ENCODE measurements at places on chromosomes 11 and 22.

DNA sequence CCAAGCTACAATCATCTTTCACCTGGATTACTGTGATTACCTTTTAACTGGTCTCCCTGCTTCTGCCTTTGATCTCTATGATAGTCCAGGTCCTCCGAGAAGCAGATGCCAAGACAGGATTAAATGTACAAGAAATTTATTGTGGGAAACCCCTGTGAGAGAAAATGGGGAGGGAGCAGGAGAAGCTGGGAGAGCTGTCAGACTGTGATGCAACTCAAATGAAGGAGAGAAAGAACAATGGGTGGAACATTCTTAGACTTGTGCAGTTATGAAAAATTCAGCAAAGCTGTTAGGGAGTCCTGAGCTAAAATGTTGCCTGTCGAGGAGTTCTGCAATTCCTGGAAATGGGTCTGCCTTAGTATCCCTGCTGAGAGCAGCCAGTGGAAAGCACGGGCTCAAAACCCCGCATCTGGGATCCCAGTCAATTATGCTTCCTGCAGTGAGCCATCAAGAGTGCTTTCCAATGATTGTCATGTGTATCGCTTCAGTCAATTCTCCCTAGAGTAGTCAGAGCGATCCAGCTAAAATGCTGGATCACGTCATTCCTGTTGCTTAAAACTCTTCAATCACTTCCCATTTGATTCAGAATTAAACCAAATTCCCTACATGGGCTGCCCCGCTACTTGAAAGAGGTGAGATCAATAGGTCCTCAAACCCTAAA is 16.5 kb upstream of the CSTF3 start:
- ATAC-seq: no peak

DNA sequence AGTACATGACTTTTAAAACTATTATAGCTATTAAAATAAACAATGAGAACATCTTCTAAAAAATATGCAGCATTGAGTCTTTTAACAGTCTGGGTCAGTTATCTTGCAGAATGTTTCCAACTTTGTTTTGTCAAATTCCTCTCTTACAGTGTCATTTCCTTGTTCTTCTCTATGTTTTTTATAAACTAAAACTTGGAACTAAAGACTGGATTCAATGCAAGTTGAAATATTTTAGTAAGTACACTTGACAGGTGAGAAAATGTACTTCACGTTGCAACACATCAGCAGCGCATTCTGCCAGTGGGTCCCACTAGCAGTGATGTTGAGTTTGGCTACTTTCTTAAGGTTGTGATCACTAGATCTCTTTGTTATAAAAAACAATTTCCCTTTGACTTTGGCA is 1407.6 kb upstream of the RAG2 start:
- no peak for ATAC-seq

DNA sequence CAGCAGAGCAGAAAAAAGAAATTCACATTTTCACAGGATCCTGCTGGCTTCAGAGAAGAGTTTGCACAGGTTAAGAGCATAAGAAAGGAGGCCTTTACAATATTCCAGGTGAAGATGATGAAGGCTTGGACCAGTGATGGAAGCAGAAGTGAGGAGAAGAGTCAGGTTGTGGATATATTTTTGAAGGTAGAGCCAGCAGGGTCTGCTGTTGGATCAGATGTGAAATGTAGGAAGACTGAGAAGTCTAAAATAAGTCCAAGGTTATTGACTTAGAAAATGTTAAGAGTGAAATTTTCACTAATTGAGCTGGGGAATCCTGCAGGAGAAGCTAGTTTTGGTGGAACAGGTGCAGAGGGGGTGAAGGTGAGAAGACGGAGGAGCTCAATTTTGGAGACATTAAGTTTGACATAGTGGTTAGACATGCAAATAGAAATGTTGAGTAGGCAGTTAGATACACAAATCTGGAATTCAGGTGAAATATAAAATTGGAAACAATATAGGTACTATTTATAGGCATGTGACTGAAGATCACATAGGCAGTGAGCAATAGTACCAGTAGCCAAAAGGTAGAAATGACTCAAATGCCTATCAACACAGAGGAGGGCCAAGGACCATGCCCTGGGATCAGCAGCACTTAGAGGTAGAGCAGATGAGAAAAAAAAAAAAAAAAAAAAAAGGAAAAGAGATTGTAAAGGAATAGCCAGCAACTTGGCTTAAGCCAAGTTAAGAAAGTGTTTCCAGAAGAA is 252.0 kb downstream of the AASDHPPT start:
- ATAC-seq: no peak

DNA sequence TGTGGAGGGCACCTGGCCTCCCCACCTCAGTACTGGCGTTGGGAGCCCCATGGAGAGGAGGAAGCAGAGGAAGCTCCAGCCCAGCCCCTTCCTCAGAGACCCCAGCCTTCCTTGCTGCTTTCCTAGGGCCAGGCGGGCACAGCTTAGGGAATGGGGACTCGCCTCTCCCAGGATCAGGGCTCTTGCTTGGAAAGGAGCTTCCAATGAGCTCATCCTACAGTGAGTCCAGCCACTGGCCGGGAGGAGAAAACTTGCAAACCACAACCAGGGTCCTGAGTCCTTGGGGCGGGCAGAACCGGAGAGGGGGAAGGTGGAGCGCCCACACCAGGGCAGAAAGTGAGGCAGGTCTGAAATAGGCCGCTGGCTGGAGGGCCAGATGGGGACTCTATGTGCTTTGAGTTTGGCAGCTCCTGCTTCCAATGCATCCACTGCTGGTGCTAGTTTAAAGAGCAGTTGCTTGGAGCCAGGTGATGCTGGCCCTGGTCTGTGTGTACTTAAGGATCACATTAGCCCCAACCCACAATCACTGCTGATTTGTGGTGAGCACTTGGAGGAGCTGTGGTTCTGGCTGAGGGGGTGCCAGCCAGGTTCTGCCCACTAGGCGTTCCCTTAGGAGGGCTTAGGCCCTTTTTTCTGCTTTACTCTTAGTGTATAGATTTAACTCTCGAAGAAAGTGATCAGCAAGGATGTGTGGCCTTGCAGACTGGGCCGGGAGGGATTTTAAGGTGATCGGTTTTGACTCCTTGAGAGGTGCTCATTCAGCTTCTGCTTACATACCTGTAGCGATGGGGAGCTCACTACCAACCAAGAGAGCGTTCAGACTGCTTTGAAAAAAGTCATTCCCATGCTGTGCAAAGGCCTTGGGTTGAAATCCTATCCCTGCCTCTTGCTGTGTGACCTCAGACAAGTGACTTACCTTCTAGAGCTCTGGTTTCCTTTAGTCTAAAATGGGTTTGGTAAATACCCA is 81.9 kb downstream of the TP53I11 start:
- ATAC-seq: no peak

GRCh38 chr22:48753381-48753730 is 1074.3 kb downstream of the BRD1 start:
- ATAC-seq: no peak

GRCh38 chr11:68127714-68128681 is 6.8 kb upstream of the CHKA start:
- ATAC-seq: no peak

DNA sequence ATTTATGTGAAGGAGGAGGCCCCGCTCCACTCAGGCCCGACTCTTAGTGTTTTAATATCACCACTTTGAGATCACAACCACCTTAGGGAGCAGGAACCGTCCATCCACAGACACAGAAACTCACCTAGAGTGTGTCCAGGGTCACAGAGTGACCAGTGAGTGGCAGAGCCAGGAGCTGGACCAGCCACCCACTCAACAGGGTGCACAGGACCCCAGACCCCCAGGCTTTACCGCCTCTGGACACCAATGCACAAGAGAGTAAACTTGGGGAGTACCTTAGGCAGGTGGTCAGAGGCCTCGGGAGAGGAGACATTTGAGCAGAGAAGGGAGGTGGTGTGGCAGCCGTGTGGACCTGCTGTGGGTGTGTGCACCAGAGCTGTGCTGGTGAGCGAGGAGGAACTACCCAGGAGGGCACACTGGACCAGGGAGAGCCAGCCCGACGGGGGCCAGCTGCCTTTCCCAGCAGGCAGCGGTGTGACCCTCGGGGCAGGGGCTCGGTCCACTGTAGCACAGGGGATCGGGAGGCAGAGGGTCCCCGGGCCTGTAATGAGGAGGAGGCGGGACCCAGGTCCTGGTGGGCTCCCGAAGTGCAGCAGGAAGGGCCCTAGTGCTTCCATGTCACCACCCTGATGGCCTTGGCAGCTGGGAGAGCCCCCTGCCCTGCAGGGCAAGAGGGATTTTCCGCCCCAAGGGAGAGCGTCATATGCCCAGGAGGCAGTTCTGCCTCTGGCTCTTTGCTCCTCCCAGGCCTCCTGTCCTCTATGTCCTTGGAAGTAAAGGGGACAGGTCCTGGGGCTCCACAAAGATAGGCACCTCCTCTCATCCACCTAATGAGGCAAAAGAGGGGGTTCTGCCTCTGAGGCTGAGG is 7.5 kb upstream of the NLRP6 start:
- no peak for ATAC-seq
